ENCODE measurements at places on chromosomes 3 and 15.

DNA sequence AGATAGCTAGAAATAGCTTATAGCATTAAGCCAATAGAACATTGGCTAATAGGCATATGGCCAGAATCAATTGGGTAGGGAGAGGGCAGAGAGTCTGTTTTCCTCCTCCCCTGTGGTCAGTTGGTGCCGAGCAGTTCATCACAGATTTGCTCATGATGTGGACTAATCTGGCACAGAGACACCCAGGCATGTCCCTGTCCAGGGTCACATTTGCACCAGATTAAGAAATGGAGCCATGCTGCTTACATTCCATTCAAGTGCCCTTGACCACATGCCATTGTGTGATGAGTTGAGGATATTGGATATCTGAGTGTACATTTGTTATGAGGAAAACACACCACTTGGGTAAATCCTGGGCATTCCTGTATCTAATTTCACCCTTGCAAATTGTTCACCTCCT, 53.4 kb downstream of the USP13 start:
- DNase-seq: no peak

DNA sequence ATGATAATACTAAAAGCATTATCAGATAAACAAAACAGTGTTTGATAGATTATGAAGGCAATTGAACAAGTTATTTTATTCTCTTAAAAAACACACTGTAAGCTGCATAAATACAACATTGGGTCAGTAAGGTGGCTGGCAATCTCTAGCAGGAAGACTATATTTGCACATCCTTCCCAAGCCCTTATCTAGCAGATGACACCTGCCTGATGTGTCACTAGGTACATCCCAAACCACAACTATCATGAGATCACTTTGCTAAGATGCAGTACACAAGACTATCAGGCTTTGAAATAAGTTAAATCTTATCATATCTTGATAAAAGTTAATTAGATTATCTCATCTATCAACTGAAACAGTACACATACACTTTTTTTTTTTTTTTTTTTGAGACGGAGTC, 417.4 kb downstream of the MECOM start:
- DNase-seq: no peak

- no peak for DNase-seq
These were observed 36.7 kb upstream of the VILL start for GRCh38 chr3:37953707-37954394.

DNA sequence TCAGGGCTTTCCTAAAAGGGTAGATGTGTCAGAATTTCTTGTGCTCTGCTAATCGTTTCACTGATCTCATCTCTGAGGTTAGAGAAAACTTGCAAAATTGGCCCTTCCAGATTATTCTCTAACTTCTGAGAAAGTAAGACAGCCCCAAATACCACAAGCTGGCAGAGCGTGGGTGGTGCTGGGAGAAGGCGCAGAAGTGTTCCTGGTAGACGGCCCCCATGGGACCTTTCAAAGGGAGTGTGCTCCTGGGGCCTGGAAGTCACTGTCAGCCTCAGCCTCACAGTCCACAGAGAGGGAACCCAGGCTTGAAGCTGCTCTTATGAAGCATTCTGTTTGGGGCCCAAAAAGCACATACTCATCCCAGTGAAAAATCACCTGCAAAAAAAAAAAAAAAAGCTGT, 86.5 kb upstream of the PFN2 start:
- no peak for DNase-seq

DNA sequence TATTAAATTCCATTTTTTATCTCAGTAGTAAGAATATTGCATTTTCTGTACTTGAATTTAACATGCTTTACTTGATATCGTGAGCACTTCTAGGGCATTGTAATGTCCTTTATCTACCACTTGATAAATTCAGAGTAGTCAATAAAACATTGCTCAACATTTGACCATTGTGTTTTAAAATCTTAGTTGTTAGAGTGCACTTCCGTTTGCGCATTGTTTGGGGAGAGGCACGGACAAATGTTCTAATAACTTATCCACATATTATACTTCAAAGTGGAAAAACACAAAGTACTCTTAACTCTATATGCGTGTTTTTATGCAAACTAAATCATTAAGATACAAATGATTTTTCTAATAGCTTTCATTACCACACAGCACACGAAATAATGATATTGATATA, 419 bp downstream of the FAM227B start:
- DNase-seq: no peak

GRCh38 chr3:25455441-25456132, 27.5 kb downstream of the RARB start:
- DNase-seq: peak; percentile 80

- peak; percentile 20 for DNase-seq
These were observed 3.1 kb upstream of the ABHD6 start for GRCh38 chr3:58234516-58234931.

GRCh38 chr15:80441041-80441440, 36.9 kb downstream of the ARNT2 start:
- DNase-seq: no peak

GRCh38 chr3:122496508-122496907, 18.2 kb downstream of the KPNA1 start:
- no peak for DNase-seq

DNA sequence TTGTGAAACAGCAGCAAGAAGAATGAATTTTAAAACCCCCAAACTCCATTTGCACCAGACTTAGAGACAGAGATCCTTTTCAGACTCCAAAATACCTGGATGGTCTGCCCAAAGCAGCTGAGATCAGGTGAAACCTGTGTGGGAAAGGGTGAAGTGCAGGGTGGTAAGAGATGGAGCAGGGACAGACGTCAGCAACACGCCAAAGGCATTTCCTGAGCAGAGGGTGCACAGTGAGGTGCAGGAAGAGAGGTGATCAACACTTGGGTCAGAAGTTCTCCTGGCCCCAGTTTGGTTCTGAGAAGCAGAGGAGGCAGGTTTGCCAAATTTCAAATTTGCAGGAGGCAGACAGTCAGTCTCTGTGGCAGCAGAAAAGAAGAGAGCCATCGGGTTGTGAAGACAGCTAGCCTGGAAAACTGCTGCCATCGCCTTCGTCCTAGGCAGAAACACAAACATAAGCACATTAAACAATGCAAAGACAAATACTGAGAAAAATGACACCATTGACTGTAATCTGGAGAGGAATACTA, 9.8 kb downstream of the CCR4 start:
- no peak for DNase-seq

GRCh38 chr3:141553055-141553454, 66.2 kb downstream of the RASA2 start:
- DNase-seq: no peak

DNA sequence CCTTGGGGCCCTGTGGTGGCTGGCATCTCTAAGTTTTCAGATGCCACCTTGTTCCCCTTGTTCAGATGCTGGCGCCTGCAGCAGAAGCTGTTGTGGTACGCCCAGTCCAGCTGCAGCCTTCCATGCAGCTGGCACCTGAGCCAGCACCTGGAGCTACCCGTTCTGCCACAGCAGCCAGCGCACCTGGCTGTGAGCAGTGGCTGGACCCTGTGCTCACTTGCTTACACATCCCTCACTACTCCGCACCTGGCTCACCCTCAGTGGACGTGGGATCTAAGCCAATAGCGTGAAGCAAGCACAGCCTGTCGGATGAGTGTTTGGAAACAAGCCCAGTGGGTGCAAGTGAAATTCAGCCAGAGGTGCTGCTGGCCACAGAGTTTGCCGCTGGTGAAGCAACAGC, 607.5 kb upstream of the BCHE start:
- DNase-seq: no peak

DNA sequence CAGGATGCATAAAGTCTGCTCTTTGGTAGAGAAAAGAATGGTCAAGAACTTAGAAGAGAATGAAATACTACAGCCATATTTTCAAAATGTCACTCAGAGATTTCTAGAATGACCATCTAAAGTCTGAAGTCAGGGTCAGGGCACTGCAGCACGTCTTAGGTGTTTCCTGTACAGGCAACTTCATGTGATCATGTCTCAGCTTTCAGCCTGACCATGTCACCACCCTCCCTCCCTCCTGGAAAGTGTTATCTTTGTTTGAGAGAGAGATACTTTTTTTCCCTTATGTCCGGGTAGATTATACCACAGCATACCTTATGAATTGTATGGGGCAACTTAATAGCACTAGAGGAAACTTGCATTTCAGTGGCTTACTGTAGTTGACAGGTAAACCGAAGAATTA, 558.0 kb upstream of the TGFBR2 start:
- no peak for DNase-seq

GRCh38 chr3:87987952-87988351, 70.9 kb downstream of the CGGBP1 start:
- DNase-seq: peak; percentile 17

DNA sequence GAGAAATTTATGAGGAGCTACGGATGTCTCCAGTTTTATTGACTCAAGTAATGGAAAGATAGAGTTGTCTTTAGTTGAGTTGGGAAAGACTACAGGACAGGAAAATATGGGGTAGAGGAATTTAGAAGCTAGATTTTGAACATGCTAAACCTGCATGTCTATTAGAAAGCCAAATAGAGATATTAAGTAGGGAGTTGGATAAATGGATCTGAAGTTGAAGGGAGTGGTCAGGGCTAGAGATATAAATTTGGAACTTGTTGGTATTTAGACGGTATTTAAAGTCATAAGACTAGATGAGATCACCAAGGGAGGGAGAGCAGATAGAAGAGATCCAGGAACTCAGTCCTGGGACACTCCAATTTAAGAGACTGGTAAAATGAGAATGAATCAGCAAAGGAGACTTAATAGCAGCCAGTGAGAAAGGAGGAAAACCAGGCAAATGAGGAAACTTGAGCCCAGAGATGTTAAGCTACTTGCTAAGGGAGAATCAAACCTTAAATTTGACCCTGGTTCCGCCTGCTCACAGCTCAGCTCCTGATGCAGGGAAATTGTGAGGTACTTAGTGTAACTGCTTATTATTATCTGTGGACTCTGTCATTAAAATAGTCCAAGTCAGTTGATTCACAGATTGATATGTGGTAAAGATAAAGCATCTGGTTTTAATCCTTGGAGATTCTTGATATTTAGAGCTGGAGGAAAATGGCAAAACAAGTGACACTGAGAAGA, 35.8 kb downstream of the ABI3BP start:
- DNase-seq: peak; percentile 37

- DNase-seq: no peak
These were observed 261.1 kb downstream of the ABHD5 start for GRCh38 chr3:43951813-43952212.

DNA sequence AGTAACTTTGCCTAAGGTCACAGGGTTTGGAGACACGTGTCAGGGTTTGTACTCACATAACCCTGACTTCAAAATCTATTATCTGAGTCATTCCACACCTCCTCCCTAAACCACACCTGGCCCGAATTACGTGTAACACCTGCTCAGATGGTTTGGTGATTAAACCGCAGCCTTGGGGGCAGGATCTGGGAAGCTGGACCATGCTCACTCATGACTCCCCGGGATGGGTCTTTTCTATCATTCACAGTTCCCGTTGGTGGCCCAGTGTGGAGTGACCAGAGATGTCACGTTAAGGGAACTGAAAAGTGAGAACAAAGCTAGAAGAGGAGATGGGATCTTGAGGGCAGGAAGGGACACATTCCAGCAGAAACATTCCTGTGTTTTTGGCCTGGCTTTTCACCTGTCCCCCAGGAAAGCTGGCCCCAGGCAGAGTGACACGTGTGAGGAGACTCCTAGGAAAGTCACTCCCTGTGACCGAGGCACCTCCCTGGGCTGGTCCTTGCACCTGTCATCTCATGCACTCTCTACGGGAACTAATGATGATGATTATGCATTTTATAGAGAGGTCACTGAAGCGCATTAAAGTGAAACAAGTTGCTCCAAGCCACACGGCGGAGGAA, 75.4 kb upstream of the POMGNT2 start:
- no peak for DNase-seq

DNA sequence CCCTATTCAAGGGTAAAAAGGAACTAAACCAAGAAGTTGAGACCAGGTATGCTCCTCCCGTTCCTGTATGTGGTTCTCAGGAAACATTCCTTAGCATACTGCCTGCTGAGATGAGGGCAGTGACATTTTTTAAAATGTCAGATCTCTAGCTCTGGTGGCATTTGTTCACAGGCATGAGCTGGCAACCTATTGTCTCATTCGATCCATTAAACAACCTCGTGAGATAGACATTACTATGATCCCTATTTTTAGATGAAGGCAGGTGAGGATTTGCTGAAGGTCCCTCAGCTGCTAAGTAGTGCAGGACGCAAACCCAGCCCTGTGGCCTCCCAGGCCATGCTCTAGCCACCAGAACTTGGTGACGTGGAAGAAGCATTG, 74.9 kb downstream of the SIDT1 start:
- DNase-seq: no peak

DNA sequence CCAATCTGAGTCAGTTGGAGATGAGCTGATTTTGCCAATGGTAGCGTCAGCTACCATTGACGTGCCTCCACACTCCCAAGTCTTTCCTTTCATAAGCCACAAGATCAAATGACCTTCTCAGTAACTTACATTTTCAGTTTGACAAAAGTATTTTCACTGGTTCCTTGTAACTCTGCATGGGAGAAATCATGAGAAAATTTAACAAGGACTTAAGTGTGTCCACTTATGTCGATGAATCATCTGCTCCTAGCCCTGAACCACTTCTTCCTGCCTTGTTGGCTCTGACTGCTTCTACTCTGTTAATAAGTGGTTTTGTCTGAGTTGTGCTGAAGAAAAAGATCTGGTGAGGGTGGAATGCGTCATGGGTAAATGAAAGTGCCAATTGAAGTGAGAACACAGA, 101.2 kb downstream of the NFKBIZ start:
- peak; percentile 68 for DNase-seq

DNA sequence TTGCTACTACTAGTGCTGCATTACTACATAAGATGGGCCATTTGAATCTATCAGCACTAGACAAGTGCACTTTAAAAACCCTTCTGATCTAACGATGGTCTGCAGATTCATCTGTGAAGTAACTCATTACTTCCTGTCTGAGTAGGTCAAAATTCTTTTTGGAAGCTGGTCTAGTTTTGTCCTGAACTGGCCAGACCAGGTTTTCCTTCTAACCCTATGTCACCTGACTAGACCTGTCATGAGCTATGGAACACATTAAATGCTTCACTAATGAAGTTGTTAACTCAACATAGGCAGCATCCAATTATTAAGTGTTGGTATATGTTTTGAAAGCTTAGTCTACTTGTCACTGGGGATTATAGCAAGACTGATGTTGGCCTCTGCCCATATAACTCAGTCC, 10.1 kb upstream of the RBM5 start:
- DNase-seq: no peak

DNA sequence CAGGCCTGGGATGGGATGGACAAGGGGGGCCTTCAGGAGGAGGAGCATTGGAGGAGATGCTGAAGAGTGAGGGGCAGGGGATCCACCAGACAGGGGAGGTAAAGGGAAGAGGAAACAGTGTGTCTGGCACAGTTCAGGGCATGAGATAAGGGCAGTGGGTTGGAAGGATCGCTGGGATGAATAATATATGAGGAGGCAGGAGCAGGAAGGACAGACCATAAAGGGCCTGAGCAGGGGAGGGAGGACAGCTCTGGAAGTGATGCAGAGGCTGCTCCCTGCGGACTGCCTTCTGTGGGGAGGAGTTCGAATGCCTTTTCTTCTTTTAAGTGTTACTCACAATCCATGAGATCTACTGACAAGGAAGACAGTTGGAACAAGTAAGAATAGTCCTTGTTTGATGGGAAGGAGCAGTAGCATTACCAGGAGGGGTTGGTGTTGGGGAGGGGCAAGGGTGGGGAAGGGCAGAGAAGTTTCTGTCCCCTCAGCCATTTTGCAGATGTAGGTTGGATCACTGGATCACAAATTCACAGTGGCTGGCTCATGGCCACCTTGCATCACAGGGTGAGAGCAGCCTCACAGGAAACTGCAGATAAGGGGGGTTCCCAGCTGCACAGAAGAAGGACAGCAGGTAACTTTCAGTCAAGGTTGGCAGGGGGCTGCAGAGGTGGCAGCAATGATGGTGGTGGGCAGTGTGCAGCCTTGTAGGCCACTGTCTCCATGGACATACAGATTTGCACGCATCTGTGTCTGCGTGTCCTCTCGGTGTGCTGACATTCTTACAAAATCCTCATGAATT, 91.9 kb upstream of the SNRPN start:
- DNase-seq: peak; percentile 13

All from fibroblast of skin of abdomen (primary cell).